ENCODE measurements at places on chromosomes 3 and 15.

- DNase-seq: no peak
Measured at GRCh38 chr15:55250392-55250791, 39.2 kb downstream of the RAB27A start.

DNA sequence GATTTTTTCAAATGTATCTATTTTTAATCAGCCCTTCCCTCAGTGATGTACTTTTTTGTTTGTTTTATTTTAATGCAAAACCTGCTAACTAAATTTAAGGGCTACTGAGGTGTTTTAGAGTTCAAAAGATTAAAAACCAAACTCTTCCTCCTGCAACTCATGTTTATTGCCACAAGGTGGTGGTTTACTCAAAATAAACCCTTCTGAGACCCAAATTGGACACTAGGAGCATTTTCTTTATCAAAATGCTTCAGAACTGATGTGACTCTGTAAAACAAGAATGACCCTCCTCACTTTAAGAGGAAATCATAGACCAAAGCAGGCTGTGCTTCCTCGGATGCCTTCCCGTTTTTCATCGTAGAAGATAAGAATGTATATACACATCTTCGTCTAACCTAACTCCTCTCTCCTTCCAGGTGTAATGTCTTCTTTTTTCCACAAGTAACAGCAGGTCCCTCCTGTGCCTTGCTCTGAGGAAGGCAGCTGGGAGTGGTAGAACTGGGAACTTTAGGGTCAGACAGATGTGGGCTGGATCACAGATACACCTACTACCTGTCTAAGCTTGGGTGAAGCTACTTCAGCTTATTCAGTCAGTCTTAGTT is 2.9 kb upstream of the NME9 start:
- DNase-seq: no peak

GRCh38 chr3:127982155-127982554 is 67.1 kb downstream of the KBTBD12 start:
- DNase-seq: no peak

GRCh38 chr3:155760653-155761052 is 15.8 kb upstream of the PLCH1 start:
- DNase-seq: no peak

- DNase-seq: no peak
Measured at GRCh38 chr3:80445053-80445452, 677.3 kb upstream of the ROBO1 start.

- no peak for DNase-seq
Measured at GRCh38 chr15:89423981-89424380, 72.4 kb downstream of the RHCG start.

DNA sequence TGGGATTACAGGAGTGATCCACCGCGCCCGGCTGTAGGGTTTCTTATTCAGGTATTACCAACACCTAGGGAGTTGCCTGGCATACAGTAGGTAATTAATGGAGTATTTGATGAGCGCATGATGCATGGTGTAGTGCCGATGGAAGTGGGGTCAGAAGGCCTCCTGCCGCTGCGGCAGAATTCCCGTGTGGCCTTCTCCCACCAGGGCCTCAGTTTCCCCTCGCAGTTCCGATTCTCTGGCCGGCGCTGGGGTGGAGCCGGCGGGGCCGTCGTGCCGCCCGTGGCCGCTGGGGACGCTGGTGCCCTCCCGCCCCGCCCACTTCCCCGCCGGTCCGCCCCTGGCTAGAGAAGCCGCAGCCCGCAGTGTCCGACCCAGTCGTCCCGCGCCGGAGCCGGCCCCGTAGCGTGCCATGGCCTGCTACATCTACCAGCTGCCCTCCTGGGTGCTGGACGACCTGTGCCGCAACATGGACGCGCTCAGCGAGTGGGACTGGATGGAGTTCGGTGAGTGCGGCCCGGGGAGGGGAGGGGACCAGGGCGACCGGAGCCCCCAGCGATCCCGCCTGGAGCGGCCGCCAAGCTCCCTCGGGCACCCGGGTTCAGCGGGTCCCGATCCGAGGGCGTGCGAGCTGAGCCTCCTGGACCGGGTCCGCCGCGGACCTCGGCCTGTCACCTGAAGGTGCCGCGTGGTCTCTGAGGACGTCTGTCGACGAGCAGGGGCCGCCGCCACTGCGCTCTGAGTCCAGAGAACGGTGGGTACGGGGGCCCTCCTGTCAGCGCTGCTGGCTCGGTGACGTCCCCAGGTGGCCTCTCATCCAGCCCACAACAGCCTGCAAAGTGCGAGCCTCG is at the start of gene IRAK2:
IRAK2 (plus strand) TSS at position 374 of the 848 bp plus-strand sequence; CDS start at position 410, 36 bp downstream.
- DNase-seq: peak; percentile 59

DNA sequence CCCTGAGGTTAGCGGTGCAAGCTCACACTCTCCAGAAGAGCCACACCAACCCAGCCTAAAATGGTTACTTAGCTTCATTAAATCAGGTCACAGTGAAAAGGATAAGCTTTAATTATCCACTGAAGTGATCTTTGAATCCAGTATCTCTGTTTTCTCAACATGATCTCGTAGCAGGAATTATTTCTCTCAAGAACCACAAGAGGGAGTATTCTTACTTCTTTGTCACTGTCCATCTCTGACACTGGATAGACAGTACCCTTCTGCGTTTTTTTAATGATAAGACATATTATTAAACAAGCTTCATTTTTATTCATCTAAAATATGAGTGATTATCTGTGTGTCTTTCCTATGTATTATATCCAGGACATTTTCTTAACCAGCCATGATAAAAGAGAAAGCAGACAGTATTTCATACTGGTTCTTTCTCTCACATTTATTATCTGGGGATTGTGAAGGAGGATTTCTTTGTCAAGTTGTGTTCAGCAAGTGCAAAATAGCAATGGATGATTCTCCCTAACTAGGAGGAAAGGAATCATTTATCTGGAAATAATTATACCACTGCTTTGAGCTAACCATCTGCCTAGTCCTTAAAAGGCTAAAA is 105.4 kb upstream of the CCDC54 start:
- peak; percentile 15 for DNase-seq

DNA sequence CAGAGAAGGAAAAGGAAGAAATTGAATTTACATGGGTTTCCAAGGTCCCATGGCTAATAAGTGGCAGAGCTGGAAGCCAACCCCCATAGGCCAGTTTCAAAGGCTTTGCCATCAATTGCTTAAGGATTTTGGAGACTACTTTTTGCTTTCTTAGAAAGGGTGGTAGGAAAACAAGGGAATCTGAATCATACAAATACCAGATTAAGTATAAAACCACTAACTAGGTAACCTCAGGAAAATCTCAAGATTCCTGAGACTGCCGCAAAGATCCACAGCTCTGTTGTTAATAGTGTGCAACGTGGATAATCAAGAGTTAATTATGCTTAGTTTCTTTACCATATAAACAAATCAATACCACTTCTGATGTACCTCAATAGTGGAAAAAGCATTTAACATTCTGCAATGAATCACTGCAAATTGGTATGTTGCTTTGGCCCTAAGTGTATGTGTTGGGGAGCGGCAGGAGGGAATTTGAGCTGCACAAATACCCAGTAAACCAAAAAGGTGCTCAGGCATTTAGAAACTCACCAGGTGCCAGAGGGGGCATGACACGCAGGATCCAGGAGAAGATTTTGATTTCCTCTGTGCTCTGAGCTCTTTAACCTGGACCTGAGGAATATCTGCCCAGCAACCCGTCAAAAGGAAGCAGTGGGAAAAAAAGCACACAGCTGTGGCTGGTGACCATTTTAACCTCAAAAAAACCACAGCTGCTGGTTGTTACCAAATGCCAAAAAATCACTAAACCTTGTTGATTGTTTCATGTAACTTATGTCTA is 22.0 kb downstream of the AADAC start:
- DNase-seq: no peak

GRCh38 chr3:104514776-104515175 is 851.9 kb upstream of the ALCAM start:
- DNase-seq: no peak

DNA sequence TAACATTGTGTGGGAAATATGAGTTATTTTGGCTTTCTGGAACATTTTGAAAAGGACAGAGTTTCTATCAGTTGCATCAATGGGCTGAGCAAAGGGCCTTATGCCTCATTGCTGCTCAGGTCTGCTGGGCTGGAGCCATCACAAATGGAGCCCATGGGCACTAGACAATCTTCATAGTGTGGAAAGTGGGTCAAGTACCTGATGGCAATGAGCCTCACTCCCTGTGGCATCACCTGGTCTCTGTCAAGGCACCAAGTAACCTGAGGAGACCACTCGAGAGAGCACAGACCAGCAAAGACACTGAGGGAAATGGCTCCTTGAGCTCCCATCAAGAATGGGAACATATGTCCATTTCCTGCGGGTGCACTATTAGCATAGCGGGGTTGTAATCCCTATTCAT is 96.7 kb upstream of the PPP2R3A start:
- DNase-seq: no peak

Measured in hematopoietic multipotent progenitor cell treated with erythropoietin and hydrocortisone succinate and interleukin-3 and kit ligand, for 17 days (in vitro differentiated cells).